ENCODE measurements at places on chromosomes 5 and 9.

GRCh38 chr5:138999674-139000073 is 124.5 kb upstream of the LRRTM2 start:
- no peak for DNase-seq

GRCh38 chr9:112844771-112845542 is 45.7 kb downstream of the SLC46A2 start:
- no peak for DNase-seq

DNA sequence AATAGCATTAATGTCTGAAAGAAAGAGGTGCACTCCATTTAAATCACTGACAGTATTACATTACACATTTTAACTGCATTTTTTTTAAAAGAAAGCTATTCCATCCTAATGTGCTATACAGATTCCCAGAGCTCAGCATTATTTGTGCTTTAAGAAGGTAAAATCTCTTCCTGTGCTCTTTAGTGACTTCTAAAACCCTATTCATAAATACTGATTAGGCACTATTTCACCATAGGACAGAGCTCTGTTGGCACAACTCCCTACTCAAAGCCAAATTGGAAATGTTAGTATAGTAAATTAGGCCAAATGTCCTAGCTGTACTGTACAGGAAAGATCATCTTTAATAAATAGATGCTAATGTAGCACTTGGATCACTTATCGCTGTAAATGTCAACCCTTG is 262.5 kb downstream of the TUSC1 start:
- DNase-seq, result no peak

DNA sequence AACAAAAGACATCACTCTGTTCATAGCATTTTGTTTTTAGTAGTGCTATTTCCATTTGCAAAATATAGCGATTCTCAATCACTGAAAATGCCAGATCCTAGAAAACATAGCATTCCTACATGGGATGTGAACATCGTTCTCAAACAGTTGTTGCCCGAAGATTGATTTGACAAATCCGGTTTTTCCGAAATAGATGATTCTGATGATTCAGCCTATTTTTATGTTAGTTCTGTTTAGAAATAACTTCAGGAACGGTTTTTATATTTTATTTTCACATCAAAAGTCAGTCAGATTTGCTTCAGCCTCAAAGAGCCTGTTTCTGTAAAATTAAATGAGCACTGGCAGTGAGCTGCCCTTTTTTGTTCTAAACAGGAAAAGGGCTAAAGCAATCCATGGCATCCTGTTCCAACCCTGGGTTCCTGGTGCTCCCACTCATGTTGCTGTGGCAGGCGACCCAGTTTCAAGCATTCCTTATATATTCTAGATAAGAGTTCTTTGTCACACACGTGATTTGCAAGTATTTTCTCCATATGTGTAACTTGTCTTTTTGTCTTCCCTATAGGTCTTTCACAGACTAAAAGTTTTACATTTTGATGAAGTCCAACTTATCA is 14.2 kb upstream of the PSIP1 start:
- DNase-seq, result no peak

DNA sequence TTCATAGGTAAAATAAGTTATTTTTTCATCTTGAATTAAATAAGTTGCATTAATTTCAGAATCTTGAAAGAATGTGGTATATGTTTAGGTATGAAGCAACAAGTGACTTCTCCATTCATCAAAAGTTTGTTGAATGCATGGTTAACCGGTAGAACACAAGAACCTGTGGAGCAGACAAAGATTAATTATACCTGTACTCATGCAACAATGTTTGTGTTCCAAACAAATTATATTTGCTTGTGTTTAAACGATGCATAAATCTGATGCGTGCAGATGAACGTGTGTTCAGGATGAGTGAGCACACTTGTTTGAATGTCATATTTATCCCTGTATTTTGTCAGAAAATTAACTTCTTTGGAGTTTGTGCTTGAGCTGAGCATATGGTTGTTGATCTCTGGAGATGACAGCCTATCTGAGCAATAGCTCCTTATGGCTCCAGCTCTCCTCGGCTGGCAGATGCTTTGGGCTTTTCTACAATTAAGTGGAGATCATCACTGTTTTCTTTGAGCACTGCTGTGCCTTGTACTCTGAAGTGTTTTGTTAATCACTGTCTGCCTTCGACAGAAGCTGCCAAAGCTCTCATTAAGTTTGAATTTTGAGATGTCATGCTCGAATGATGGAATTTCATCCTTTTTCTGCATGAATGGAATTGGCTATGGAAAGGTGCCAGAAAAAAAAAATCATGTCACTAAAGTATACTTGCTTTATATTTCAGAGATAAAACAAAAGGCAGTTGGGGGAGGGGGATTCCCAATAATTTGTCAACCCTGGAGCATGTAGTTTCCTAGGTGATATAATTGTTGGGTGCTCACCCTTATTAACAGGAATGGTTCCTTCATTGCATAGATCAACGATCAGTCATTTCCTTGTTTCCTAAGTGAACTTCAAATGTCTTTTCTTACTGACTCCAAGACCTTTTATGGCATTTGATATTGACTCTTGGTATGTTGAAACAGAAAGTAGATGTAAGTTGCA is 502.5 kb upstream of the ARRDC3 start:
- no peak for DNase-seq

DNA sequence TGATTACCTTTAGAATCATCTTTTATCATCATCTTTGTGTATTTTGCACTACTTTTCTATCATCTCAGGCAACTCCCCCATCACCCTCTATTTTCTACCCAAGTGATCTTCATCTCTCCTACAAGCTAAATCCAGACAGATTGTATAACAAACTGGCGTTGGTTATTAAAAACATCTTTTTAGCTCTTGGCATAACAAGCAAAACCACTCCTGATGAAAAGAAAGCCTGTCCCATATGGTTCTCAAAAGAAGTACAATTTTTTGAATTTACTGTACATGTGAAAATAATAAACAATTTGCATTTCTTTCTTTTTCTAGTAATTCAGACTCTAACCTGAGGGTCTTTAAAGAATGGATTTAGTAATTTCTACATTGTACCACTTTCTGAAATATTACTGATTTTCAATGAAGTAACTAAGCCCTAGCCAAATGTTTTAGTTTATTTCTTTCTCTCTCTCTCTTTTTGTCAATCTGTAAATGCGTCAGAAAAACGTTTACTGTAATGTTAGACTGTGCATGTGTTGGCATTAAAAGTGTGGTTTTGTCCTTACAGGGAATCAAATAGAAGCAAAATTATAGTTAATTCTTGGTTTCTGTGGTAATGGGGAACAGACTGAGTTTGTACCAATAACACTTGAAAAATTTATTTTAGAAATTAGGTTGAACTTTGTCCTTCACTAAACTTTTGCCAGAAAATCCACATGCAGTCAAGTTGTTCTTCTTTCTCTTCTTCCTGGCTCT is 52.5 kb upstream of the RPS23 start:
- DNase-seq, result no peak

GRCh38 chr9:93187574-93187973 is 3.6 kb downstream of the WNK2 start:
- no peak for DNase-seq

DNA sequence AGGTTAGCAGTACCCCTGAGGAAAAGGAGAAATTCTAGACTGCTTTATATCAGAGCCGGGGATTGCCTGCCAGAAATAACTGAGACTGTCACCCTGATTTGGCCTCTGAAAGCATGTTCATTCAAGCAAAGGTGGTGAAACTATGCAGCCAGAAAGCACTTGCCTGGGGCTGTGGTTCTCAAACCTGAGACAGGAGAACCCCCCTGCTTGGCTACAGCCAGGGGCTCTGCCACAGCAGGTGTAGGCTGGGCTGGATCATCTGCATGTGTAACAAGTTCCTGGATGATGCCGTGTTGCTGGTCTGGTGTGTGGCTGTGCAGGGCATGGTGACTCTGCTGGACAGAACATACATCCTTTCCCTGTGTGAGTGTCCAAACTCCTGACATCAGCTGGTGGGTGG is 157.8 kb downstream of the NXNL2 start:
- DNase-seq, result no peak

DNA sequence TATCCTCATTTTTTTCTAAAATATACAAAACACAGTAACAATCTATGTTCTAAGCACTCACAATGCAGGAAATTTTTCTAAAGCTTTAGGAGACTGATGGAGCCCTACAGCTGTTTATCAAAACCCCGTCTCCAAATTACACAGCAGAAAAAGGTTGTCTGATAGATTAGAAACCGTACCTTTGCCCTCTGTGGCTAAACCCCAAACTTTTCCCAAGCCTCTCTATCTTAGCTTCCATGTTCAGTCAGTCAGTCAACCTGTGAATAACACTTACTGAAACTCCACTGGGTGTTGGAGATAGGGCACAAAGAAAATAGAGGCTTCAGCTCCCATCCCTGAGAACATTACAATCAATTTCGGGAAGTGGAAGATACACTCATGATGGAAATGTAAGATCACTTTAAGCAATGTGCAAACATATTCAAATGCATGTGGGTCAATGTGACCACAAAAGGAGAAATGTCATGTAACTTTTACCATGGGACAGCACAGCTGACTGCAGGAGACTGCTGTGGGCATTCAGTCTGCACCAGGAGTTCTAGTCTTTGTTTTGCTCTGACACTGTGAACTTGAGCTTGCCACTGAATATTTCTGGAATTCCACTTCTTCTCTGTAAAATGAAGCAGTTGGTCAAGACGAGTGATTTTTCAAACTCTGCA is 279.5 kb upstream of the PIK3R1 start:
- no peak for DNase-seq

- no peak for DNase-seq
Measured at GRCh38 chr5:72509401-72509800, 2.2 kb upstream of the ZNF366 start.

DNA sequence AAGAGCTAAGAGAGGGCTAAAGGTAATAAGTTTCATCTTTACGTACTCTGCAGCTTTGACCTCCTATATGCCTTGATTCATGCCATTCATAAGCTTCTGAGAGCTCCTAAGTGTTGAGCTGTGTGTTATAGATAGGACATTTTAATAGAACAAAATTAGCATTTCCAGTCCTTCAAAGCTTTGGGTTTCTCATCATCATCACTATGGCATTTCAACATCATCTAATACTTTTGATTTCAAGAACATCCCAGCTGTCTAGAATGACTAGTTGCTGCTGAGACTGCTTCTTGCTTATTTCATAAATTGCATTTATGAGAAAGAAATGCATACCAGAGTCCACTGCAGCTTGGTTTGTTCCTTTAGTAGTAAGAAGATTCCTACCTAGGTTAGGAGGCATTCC is 201.7 kb downstream of the SGCD start:
- DNase-seq, result no peak

Measured in BJ (cell line).